ENCODE measurements at places on chromosomes 7 and 10.

DNA sequence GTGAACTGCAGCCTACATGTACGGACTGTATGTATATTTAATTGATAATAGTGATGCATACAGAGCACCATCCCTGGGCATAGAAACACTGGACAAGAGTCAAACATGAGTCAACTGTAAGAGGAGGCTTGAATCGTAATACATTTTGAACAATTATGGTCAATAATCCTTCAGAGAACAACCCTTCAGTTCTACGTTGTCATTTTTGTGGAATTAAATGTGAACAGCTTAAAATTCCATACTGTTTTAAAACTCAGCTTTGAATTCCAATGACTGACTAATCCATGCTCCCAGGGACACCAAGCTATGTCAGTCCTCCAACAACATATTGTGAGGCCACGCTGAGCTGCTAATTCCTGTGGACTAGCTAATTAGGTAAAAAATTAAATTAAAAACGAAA lies 41.5 kb upstream of the KMT2E start:
- no peak for DNase-seq

DNA sequence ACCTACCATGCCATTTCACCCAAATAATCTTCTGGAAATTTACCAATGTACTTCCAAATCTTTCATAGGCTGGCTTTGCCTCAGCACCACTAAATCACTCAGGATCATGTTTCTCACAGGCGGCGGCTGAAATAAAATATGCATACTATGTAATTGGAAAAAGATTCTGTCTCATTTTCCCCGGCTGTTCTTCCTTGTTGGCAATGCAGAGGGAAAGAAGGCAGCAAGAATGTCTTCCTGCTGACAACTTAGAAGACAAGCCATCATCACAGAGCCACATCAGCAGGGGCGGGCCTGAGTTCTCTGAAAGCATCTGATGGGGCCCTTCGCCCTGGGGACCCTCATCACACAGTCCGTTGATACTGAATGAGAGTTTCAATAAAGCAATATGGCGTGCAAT lies 39.2 kb upstream of the COL1A2 start:
- no peak for DNase-seq

DNA sequence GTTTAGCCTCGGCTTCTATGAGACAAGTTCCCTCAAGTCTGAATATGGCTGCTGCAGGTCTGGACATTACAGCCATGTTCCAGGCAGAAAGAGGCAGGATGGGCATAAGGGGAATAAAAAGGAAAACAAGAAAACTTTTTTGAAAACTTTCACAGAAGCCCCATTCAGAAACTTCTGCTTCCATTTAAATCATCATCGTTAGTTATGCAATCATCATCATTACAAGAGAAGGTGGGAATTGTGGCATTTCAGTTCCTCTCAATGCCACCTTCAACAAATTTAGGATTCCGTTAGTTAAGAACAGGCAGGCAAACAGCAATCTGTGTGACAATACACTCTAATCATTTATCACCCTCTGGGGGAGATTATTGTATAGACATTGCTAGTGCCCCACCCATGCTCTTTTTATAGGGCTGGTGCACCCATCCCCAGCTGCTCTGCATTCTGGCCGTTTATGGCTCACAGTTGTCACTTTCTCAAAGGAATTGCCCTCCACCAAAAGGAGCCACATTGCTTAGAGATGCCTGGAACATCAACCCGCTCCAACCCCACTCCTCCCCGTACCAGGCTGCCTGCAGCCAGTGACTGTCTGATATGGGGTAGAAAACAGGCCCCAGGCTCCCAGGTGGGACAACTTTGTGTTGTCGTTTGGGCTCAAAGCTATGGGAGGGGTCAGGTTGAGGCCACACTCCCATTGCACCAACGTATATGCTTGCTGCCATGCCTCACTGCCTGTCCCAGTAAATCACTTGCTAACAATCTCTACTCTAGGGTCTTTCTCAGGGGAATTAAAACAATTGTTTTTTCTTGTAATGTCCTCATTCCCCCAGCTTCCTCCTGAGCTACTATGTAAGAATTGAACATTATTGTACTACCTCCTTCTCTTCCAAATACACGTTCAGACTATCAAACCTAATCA lies 24.2 kb downstream of the ITGB8 start:
- DNase-seq: no peak

- DNase-seq: no peak
These were observed 95.2 kb downstream of the PRTFDC1 start for GRCh38 chr10:24857031-24857725.

DNA sequence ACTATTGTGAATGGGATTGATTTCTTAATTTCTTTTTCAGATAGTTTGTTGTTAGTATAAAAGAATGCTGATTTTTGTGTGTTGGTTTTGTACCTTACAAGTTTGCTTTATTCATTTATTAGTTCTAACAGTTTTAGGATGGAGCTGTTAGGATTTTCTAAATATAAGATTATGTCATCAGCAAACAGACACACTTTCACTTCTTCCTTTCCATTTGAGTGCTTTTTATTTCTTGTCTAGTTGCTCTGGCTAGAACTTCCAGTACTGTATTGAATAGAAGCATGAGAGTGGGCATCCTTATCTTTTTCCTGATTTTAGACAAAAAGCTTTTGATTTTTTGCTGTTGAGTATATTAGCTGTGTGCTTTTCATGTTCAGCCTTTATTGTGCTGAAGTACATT lies 81.5 kb downstream of the DNAH11 start:
- no peak for DNase-seq

DNA sequence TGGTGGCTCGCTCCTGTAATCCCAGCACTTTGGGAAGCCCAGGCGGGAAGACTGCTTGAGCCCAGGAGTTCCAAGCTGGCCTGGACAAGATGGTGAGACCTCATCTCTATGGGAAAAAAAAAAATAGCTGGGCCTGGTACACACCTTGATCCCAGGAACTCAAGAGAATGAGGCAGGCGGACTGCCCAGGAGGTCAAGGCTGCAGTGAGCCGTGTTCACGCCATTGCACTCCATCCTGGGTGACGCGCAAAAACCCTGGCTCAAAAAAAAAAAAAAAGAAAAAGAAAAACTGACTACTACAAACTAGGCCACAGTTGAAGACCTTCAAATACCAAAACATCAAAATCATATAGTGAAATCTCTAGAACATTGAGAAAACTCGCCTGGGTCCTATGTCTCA lies 3.9 kb downstream of the BRAT1 start:
- no peak for DNase-seq

GRCh38 chr10:84135836-84136235 lies 3.5 kb upstream of the GHITM start:
- no peak for DNase-seq

- no peak for DNase-seq
These were observed 111.7 kb upstream of the STARD3NL start for GRCh38 chr7:38066391-38066790.

DNA sequence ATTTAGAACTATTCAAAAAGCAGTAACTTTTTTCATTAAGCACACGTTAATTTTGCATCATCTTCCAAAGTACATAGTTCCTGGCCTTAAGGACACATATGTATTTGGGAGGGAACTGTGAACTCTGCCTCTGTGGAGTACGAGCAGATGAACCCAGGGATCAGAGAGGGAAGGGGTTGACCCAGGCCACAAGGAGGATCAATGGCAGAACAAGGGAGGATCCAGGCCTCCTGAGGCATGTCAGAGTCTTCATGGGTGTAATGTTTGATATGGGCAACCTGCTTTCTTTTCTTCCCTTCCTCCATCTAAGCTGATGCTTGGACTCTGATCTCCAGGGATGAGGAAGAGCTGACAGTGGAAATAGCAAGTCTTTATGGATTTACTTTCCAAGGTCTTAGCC lies 164.0 kb downstream of the SH2D4B start:
- DNase-seq: no peak

DNA sequence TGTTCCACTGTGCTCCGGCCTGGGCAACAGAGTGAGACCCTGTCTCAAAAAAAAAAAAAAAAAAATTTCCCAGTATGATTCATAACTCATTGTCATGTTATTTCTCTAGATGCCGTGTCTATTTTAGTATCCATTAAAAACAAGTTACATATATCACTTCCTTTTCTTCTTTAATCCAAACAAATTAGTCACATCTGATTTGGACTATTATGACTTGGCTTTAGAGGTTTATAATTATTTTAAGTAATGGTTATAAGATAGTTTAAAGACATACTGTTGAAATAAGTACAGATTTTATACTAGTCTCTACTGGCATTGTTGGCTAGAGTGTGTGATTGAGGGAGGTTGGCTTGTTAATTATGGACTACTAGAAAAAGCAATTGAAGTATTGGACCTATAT lies 53.3 kb downstream of the ZMYND11 start:
- DNase-seq: no peak

DNA sequence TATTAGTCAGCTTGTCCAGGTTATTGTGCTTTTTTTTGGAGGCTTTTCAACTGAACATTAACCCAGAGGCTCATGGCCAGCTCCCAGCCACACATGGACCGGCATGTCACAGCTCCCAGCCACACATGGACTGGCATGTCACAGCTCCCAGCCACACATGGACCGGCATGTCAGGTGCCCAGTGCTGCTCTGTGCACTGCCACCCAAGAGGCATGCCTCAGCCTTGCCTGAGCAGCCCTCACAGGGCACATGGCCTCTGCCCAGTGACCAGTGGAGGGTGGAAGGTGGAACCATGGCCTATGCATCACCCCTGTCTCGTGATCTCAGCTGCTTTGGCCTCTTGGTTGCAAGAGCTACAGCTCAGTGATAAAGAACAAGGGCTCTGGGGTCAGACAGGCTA lies 119.8 kb downstream of the OAT start:
- no peak for DNase-seq

DNA sequence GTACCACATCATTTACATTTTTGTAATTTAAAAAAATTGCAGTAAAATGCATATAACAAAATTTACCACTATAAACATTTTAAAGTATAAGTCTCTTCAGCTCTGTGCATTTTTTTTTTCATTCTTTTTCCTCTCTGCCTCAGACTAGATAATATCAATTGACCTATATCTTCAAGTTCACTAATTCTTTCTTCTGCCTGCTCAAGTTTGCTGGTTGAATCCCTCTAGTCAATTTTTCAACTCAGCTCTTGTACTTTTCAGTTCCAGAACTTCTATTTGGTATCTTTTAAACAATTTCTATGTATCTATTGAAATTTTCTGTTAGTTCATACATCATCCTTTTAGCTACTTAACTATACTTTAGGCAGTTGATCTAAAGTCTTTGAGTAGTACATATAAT lies 112.0 kb downstream of the MICU1 start:
- no peak for DNase-seq

DNA sequence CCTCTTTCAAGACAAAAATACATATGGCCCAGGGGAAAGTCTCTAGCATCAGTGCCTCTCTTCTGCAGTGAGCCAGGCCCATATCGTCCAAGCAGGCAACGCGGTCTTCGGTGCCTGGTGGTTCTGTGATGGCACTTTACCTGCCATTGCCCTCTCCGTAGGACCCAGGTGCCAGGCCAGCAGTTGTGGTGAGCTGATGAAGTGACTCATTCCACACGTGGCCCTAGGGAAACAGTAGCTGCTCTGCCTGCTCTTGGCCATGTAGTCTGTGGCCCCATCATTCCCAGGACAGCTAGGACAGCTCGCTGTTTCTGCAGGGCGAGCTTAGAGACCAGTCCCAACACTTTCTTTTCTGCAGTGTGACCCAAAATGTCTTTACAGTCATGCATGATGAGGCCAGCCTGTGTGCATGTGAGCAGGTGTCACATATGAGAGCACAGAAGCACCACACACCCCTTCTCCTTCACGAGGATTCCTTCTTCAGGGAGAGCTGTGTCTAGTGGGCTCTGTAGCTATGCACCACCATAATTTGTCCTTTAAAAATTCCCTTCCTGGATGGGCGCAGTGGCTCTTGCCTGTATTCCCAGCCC lies 39.0 kb downstream of the SVIL start:
- no peak for DNase-seq

DNA sequence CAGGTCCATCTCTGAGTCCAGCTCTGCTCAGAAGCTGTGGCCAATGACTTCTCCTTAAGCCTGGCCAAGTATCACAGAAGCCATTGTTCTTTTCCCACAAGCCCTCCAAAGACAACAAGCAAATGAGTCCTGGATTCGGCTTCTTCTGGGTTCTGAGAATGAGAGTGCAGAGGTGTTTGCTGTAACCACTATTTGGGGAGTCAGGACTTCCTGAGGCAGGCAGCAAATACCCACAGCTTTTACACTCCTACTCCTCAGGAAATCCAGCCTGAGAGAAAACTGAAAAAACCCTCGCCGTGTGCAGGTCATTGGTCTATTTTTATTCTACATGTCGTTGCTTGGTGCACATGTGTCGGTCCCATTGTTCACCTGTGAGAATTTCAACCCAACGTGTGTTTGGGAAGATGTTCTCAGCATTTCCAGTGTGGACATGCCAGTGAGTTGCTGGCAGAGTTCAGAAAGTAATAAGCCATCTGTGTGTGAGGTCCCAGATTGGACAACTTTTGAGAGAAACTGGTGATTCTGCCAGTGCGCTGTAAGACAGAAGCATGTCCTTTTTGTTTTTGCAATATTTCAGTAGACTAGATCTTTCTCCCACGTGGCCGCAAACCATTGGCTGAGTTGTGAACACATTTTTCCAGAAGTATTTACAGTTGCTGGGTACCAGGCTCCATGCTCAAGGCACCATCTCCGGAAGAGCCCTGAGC lies 121.6 kb upstream of the LYZL2 start:
- no peak for DNase-seq

- no peak for DNase-seq
These were observed 81.8 kb downstream of the PTPN20 start for GRCh38 chr10:46992803-46993561.

GRCh38 chr10:24357344-24358004 lies 148.5 kb downstream of the KIAA1217 start:
- DNase-seq: no peak

- no peak for DNase-seq
These were observed 81.7 kb downstream of the DLG5 start for GRCh38 chr10:77844713-77845445.

DNA sequence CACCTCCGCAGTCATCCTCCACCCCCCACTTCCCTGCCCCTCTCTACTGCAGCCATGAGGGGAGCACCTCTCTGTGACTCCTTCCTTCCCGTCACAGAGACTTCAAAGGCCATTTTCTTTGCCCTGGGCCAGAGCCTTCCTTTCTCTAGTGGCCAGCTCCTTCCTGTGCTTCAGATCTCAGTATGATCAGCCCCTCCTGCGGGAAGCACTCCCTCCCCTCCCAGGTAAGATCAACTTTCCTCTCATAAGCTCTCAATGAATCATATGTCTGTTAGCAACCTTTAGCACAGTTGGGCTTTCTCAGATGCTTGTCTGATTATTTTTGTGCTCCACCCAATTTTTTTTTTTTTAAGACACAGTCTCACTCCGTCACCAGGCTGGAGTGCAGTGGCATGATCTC lies 241.0 kb upstream of the PRSS1 start:
- DNase-seq: no peak

GRCh38 chr7:151890355-151891004 lies 13.6 kb upstream of the PRKAG2 start:
- no peak for DNase-seq

Measured in activated T-cell treated with anti-CD3 and anti-CD28 coated beads for 4 hours (primary cell).